HCEC 1CT (cell line): ENCODE measurements at places on chromosomes 2 and 18.

DNA sequence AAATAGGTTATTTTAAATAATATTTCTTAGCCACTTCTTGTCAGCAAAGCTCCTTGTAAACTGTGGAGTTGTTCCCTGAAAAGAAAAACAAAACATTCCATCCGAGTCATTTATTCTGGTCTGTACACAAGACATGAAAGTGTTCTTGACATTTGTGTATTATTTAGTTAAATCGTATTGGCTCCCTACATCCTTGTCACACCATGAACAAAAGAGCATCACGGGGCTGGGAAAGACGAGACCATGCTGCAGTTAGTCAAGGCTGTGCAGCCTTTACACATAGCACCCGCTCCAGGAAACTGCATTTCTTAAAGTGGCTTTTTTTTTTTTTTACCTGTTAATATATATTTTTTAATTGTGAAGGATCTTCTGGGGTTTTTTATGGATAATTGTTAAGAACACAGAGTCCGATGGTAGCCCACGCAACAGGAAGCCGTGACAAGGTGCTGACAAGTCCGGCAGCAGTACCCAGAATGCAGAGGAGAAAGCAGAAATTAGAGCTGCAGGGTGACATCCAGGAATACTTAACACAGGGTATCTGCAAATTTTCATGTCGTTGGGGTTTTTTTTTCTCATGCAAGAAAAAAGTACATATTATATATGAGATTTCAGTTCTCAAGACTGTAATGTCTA is 588.4 kb downstream of the ARHGAP15 start:
- peak; percentile 47 for DNase-seq

- peak; percentile 11 for DNase-seq
Observed at GRCh38 chr2:61471905-61472805, 1.3 kb upstream of the USP34 start.

- DNase-seq = no peak
Observed at GRCh38 chr18:48615566-48616401, 77.0 kb downstream of the CTIF start.

DNA sequence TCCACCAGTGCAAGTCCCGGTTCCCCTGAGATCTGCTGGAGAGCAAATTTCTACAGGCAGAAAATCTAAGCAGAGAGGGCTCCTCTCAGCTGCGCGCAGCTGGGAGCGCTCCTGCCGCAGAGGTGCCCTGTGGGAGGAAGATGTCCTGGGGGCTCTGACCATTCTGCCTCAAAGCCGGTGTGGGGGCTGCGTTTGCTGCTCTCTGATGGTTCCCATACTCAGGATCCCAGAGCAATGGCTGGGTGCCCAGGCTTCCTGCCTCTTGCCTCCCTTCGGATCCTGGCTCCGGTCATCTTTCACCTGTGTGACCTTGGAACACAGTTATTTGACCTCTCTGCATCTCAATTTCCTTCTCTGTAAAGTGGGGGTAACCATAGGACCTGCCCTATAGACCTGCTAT is 434.2 kb downstream of the ZNF521 start:
- DNase-seq = no peak

- DNase-seq = no peak
Observed at GRCh38 chr18:2538844-2539243, 32.5 kb downstream of the METTL4 start.

DNA sequence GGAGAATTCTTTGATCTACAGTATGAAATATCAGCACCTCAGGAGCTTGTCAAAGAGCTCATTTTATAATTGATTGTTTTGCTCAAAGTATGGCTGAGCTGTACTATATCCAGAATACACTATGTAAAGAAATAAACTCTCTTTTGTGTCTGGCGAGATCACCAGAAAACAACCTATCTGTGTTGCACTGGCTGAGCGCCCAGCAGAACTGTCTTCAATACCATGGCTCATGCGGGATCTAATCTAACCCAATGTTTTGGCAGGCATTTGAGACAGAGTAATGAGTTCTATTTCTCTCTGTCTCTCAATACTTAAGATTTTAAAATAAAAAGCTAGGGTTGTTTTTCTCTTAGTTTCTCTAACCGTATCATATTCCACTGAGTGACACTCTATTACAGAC is 192.4 kb downstream of the L3MBTL4 start:
- no peak for DNase-seq
